Right ventricle myocardium superior (tissue), 1 donor: ENCODE measurements at places on chromosomes 12 and 14.

GRCh38 chr14:51597261-51598001, 54.3 kb upstream of the FRMD6 start:
- DNase-seq = no peak

- DNase-seq = no peak
Observed at GRCh38 chr12:10169104-10169503, 2.8 kb downstream of the OLR1 start.

- no peak for DNase-seq
Observed at GRCh38 chr12:112017041-112017440, 3.8 kb downstream of the ERP29 start.

- peak; percentile 61 for DNase-seq
Observed at GRCh38 chr12:101823891-101824290, 6.9 kb downstream of the GNPTAB start.

DNA sequence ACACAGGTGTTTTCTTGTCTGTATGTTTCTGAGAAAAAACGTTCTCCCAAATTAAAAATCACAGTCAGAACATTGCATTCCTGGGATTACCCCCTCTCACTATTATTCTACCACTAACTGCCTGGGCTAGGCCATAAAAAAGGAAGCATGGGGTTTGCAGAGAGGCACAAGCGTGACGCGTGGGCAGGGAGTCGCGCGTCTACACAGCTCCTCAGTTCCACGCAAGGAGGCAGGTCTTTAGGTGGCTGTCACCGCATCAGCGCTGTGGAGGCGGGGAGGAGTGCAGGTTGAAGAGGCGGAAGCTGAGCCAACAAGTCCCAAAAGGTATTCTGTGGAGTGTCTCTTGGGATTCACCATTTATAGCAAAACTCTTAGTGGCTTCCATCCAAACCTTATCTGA, 109.9 kb downstream of the RIMBP2 start:
- no peak for DNase-seq

GRCh38 chr12:24127919-24128721, 178.7 kb upstream of the SOX5 start:
- DNase-seq = no peak

- no peak for DNase-seq
Observed at GRCh38 chr12:79413796-79414195, 277.0 kb downstream of the PAWR start.
